ENCODE measurements at places on chromosomes 7 and 10.

DNA sequence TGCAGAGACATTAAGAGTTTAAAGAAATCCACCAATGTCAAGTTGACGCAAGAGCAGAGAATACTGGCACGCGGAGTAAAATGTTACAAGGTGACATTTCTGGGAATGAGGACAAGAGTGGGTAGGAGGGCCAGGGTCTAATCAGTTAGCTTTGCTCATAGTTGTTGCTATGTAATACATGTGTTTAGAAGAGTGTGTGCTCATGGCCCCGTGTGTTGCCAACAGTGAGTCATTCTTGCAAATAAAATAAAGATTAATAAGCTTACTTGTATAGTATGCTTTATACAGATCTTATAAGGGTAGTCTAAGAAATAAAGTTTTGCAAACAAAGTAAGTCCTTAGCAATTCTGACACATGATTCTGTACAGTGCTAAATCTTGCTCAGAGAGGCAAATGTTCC is 64.5 kb downstream of the DNMBP start:
- DNase-seq = no peak

DNA sequence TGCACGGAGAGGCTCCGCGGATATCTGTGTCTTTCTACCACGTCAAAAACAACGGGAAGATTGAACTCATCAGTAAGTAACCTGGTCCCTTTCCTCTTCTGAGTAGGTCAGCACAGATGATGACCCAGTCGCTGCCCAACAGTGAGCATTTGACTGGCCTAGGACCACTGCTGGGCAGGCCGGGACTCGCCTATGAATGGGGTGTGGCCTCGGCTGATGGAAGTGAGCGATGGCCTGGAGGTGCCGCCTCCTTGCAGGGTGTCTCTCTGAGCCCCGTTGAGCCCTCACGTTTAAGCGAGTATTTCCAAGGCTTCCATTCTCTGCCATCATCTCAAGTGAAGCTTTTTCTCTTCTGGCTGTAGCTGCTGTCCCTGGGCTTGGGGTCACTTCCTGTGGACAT is 18.1 kb downstream of the EIF3B start:
- no peak for DNase-seq

DNA sequence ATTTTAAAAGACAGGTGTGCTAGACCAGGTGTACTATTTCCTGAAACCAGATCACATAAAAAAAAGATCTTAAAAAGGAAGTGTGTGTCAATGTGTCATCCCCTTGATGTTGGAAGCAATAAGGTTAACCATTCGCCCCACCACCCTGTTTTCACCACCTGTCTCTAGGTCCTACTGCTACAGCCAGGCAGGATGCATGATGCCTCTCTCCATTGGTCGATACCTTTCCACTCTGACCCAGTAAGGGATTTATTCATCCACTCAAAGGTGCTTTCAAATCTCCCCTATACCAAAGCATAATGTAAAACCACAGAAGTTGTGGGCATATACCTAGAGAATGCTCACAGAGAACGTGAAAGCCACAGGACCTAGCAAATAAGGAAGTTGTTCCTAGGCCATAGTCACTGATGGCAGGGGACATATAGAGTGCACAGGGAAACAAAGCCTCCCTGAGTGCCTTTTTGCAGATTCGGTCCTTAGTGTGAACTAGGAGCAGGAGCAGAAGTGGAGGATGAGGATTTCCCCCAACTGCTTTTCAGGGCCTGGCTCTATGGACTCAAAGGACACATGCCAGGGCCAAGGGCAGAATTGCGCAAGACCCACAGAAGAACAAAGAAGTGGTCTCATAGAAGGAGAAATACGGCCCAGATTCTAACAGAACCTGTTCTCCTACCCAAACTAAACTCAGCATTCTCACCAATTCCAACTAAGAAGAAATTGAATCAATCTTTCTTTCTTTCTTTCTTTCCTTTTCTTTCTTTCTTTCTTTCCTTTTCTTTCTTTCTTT is 631.5 kb upstream of the NRP1 start:
- no peak for DNase-seq

DNA sequence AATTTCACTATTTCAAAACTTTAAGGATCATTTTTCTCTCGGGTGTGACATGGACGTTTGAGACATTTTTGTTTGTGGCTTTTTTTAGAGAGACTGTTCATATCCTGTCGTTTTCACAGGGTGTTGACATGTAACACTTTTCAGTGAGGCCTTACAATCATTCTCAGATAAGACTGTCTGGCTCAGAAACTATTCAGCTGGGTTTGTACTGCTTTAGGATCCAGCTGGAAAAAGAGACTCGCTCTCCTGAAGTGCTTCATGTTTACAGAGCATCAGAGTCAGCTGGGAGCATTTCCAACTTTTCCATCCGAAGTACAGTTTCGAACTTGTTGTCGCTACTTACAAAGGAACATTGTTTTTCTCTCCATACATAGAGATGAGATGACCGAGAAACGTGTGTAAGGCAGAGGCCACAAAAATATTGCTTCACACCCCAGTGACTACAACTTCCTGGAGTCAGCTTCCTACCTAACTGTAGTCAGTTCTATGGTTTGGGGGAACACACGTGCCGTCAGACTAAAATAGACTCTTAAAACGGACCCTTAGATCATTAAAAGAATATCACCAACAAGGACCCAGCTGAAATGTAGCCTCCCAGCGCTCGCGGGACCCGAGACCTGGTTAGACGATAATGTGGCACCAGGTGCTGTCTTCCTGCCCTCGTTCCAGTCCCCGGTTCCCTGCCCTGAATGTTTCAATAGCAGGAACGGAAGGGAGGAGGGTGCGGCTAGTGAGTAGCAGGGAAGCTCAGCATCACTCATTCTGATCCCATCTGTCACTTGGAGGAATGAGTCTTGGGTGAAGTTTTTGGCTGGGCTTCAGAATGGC is 78.0 kb downstream of the MKI67 start:
- no peak for DNase-seq

GRCh38 chr10:109665321-109665720 is 258.0 kb downstream of the XPNPEP1 start:
- no peak for DNase-seq

DNA sequence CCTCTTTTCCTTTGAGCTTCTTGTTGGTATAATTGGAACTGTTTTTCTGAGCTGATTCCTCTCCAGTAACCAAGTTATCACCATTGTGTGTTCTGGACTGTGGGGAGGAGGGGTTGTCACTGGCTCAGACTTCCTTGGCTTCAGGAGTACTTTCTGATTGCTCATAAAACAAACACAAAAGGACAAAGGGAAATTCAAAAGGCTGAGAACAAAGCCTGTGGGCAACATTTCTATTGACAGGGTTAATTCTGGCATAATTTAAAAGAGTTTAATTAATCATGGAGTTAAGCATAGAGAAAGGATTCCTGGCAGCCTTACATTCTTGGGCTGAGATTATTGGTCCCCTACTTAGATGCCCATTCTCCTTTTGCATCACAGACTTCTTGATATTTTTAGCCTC is 222.9 kb upstream of the KMT2E start:
- DNase-seq = no peak

DNA sequence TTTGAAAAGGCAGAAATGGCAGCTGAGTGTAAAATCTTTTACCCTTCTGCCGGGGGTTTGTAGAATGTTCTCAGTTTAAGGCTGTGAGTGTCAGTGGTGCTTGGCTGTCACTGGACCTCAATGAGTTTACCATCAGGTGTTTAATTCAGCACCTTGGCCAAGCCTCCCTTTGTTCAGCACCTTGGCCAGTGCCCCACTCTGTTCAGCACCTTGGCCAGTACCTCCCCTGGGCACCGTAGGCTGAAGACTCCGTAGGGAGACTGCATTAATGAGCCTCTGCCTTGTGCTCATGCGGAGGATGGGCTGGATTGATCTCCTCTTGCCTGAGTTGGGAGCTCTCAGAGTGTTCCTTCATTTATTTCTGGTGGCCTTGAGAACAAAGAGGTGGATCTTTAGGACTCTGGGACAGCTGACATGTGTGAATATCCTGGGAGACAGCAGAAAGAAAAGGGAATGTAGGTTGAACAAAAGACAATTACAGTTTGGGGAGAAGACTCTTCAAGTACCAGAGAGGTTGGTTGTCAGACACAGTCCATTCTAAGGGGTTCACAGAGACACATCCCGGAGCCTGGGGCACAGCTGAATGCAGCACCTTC is 1.6 kb downstream of the FAM24A start:
- no peak for DNase-seq

- no peak for DNase-seq
These were observed 4.1 kb downstream of the AQP1 start for GRCh38 chr7:30915751-30916150.

- peak; percentile 88 for DNase-seq
These were observed 27.3 kb downstream of the TFAM start for GRCh38 chr10:58412502-58412961.

DNA sequence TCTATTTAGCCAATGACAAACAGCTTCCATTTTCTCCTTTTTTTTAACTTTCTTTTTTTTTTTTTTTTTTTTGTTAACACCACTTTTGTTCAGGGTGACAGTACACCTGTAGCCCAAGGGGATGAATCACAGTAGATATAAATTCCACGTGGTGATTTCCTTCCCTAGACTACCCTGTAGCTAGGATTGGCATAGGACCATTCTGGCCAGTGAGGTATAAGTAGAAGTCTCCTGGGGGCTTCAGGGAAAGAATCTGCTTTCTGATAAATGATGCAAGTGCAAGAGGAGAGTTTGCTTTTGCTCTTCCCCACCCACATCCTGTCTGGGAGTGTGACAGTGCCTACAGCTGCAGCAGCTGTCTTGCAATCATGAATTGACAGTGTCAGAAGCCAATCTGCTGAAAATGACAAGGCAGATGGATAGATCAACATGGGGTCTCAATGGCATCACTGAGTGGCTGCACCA is 63.2 kb upstream of the TOMM7 start:
- DNase-seq = no peak

- DNase-seq = peak; percentile 49
These were observed 178.0 kb downstream of the MDFIC start for GRCh38 chr7:115099906-115100305.

DNA sequence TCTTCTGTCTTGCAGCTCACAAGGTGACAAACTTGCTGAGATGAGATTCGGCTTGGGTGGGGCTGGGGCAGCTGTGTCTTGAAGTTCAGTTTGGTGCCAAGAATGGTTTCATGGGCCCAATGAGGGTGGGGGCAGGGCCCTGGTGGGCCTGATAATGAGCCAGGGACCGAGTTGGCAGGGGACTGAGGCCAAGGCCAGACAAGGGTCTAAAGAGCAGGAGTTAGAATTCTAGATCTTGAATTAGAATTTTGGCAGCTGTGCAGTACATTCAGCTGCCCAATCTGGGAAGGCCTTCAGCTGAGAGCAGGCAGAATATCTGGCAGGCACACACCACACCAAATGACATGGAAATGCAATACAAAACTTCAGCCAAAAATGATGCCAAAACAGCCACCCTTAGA is 1.5 kb upstream of the JAZF1 start:
- no peak for DNase-seq

- no peak for DNase-seq
These were observed 847.0 kb downstream of the SORCS1 start for GRCh38 chr10:106317554-106317953.

- DNase-seq = no peak
These were observed 666.0 kb upstream of the LRRTM3 start for GRCh38 chr10:66259836-66260235.

GRCh38 chr10:125738206-125738605 is 18.7 kb downstream of the EDRF1 start:
- no peak for DNase-seq

GRCh38 chr7:87627634-87627994 is 584 bp upstream of the RUNDC3B start:
- no peak for DNase-seq

DNA sequence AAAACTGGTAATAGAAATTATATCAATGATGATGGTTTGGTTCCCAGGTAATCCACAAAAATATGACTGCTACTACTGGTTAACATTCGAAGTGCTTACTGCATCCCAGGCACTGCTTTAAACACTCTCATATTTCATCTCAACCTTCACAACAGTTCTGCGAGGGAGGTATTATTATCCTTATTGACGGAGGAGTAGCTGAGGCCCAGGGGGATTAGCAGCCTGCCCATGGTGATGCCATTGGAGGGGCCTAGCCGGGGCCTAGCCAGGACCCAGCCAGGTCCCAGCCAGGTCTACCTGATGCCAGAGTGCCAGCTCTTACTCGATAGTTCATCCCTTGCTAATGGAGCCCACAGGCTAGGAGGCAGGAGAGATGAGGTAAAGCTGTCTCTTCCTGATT is 217.1 kb downstream of the FAM107B start:
- DNase-seq = no peak

DNA sequence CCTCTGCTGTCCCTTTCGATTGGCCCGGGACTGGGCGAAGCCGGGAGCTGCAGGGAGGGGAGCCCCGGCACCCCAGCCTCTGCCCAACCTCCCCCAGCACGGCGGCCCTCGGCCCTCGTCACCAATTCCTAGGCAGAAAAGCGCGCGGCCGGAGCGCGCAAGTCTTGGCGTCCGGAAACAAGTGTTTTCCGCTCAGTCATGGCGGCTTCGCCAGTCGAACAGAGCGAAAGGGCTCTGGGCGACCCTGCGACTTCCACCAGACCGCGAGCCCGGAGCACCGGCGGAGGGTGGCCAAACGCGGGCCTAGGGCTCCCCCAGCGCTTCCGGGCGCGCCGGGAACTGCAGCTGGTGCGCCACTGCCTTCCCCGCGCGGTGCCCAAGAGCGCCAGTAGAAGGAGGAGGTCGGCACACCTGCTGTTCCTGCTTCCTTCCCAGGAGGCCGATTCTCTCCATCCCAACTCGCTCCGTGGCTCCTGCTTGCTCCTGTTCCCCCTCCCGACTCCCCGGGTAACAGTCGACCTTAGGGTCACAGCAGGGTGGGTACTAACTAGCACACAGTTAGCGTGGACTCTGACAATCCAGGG is 729.9 kb downstream of the ZWINT start:
- DNase-seq = no peak

DNA sequence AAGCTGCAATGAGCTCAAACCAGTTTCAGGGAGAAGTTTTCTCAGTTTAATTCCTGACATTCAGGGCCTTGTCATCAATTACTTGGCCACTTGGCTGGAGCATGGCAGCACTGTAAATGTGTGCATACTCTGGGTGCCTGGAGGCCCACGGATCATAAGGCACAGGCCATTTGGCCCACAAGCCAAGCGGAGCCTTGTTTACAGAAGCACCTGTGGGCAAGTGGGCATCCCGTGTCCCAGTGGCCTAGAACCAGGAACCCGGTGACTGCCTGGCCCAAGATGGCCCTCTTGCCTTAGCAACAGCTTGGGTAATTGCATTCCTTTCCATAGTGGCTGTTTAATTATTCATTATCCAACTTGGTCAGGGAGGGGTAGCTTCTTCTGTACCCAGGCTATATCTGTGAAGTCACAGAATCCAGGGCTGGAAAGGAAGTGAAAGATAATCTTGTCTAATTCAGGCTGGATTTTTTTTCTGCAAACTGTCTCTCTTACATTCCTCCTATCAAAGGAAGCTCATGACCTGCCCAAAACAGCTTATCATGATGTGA is 426.4 kb upstream of the ZMIZ1 start:
- DNase-seq = no peak

DNA sequence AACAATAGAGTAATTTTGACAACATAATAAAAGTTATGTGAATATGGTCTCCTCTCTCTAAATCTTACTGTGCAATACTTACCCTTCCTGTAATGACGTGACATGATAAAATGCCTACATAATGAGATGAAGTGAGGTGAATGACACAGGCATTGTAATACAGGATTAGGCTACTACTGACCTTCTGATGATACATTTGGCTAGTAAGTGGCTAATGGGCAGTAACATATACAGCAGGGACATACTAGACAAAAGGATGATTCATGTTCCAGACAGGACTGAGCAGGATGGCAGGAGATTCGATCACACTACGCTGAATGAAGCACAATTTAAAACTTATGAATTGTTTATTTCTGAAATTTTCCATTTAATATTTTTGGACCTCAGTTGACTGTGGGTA is 4.7 kb downstream of the C10orf88 start:
- no peak for DNase-seq

GRCh38 chr7:152392254-152392653 is 43.5 kb downstream of the KMT2C start:
- no peak for DNase-seq
